ENCODE measurements at places on chromosomes 7 and 10. TPM values are rescaled to one million over a fixed set of nuclear protein-coding genes. Genes with fewer than 3 reads are reported as not detected.

ENKUR gene
- 10.6 TPM for polyA plus RNA-seq

CYP2C19 gene
- not detected for polyA plus RNA-seq

GRCh38 chr7:53642361-53642760 is 606.9 kb downstream of the POM121L12 start:
- DNase-seq: no peak

CREB5 gene
- polyA plus RNA-seq: 19.5 TPM

DNA sequence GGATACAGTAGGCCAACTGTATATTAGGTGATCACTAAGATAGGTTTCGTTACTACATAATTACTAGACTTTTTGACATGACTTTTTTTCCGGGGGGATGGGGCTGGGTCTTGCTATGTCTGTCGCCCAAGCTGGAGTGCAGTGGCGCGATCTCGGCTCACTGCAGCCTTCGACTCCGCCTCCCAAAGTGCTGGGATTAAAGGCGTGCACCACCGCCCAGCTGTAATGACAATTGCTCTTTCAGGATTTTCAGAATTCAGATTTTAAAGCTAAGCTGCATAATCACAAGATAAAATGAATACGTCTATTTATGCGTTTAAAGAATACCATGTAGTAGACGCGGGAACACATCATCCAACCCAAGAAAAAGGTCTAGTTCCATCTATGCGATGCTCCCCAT is 982 bp downstream of the IDI1 start:
- DNase-seq: no peak

GRCh38 chr7:13265271-13265670 is 577.8 kb downstream of the ARL4A start:
- no peak for DNase-seq

GRCh38 chr10:47299611-47300428 is at the start of gene GDF10:
Gene GDF10 (plus strand): TSS chr10:47300197. CDS start chr10:47300652, 455 bp downstream.
- no peak for DNase-seq

DNA sequence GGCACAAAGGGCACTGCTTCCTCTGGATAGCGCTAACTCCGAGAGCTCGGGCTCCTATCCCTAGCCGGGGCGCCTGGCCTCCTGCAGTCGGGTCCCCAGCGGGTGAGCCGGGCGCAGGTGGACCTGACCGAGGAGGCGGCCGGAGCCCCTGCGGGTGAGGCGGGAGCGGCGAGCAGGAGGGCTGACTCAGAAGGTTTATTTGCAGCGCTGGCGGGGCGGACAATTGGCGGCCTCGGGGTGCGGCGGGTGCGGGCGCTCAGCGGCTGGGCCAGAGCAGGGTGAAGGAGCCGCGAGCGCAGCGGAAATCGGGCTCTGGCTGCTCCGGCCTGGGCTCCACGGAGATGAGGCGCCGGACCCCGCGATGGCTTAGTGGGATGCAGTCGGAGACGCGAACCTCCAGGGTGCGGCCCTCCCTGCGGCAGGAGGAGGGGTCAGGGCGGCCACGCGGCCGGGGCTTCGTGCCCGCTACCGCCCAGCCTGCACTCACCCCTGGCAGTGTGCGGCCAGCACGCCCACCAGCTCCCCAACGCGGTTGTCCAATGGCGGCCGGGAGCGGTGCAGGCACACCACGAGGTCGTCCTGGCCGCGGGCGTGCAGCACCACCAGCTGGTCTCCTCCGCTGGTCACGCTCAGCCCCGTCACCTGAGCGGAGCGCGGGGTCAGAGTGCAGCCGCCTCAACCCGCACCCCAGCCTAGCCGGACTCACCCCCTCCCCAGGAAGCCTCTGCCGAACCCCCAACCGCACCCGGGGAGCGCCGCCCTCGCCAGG is 16.1 kb downstream of the MYO1G start:
- no peak for DNase-seq

C10orf105 gene
- 0.25 TPM for polyA plus RNA-seq

GRCh38 chr7:46814516-46815250 is 767.2 kb downstream of the TNS3 start:
- DNase-seq: no peak

GRCh38 chr10:92203919-92204623 is 86.8 kb downstream of the CPEB3 start:
- DNase-seq: no peak

KLF14 gene
- 0.21 TPM for polyA plus RNA-seq

- DNase-seq: no peak
These were observed 81.2 kb downstream of the BMPR1A start for GRCh38 chr10:86837663-86838062.

NUPR2 gene
- 4.3 TPM for polyA plus RNA-seq

TRIM56 gene
- 22.7 TPM for polyA plus RNA-seq

DNA sequence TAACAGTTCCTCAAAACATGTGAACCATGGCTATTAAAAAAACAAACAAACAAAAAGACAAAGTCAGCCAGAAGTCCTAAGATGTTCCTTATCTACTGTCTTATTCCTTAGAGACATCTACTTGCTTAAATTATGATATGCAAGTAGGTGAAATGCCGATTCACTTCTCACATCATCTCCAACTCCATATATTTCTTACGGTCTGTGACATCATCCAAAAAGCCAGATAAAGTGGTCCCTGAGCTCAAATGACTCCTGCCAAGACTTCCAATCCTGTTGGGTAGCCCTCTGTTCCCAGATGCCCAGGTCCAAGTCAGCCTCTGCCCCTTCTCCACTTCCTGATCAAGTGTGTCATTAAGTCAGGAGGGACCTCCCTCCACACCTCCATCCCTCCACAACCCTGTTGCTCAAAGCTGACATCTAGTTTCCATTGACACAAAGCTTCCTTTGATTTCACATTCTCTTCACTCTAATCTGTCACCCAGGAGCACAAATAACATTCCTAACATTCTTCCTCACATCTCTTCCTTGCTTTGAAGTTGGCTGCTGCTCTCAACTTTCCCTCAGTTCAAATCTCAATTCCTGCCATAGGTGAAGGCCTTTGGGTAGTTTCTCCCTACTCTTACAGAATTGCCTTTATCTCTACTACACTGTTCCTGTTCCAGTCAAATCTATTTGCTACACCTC is 56.1 kb upstream of the PDLIM1 start:
- no peak for DNase-seq

GRCh38 chr10:71379118-71379766 is 17.5 kb upstream of the CDH23 start:
- DNase-seq: no peak

ABCB4 gene
- polyA plus RNA-seq: 1.2 TPM

GRCh38 chr7:29614229-29614628 is 50.6 kb downstream of the PRR15 start:
- no peak for DNase-seq

UNCX gene
- not detected for polyA plus RNA-seq

GRCh38 chr7:149495785-149496641 is 1.6 kb downstream of the ZNF746 start:
- DNase-seq: peak; percentile 67

SVOPL gene
- 4.7 TPM for polyA plus RNA-seq

GRCh38 chr7:5228066-5228465 is 38.0 kb downstream of the WIPI2 start:
- no peak for DNase-seq

DNA sequence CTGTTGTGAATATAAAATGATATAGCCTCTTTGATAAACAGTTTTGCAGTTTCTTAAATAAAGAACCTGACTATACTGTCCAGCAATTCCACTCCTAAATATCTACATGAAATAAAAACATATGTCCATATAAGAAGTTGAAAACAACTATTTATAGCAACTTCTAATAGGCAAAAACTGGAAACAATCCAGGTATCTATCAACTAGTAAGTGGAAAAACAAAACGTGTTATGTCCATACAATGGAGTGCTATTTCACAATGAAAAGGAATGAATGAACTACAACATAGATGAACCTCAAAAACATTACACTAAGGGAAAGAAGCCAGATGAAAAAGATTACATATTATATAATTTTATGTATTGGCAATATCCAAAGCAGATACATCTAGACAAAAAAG is 268.9 kb downstream of the CSTF2T start:
- no peak for DNase-seq

- no peak for DNase-seq
These were observed 859.8 kb downstream of the LRMDA start for GRCh38 chr10:76291175-76291574.

GRCh38 chr10:31664803-31665202 is 263.8 kb downstream of the ARHGAP12 start:
- DNase-seq: no peak

AMZ1 gene
- 0.38 TPM for polyA plus RNA-seq

GRCh38 chr10:18486438-18486837 is 164.9 kb downstream of the NSUN6 start:
- peak; percentile 51 for DNase-seq

MOGAT3 gene
- not detected for polyA plus RNA-seq

- peak; percentile 83 for DNase-seq
These were observed 378.8 kb upstream of the C7orf33 start for GRCh38 chr7:148211740-148212151.

SKIDA1 gene
- polyA plus RNA-seq: 4.3 TPM

DNA sequence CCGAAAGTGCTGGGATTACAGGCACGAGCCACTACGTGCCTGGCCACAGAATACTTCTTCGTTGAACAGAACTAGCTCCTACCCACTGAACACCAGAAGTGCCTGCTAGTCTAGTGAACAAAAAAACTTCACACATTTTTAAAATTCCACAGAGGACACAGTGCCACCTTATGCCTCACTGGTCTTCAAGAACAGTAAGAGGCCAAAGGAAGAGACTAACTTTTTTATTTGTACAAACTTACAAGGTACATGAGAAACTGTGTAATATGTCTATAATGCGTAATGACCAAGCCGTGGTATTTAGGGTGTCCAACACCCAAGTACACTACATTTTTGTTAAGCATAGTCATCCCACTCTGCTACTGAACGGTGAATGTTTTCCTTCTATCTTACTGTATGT is 144.4 kb upstream of the PTER start:
- DNase-seq: no peak

- no peak for DNase-seq
These were observed 10.4 kb downstream of the ZNF3 start for GRCh38 chr7:100071018-100071723.

DNA sequence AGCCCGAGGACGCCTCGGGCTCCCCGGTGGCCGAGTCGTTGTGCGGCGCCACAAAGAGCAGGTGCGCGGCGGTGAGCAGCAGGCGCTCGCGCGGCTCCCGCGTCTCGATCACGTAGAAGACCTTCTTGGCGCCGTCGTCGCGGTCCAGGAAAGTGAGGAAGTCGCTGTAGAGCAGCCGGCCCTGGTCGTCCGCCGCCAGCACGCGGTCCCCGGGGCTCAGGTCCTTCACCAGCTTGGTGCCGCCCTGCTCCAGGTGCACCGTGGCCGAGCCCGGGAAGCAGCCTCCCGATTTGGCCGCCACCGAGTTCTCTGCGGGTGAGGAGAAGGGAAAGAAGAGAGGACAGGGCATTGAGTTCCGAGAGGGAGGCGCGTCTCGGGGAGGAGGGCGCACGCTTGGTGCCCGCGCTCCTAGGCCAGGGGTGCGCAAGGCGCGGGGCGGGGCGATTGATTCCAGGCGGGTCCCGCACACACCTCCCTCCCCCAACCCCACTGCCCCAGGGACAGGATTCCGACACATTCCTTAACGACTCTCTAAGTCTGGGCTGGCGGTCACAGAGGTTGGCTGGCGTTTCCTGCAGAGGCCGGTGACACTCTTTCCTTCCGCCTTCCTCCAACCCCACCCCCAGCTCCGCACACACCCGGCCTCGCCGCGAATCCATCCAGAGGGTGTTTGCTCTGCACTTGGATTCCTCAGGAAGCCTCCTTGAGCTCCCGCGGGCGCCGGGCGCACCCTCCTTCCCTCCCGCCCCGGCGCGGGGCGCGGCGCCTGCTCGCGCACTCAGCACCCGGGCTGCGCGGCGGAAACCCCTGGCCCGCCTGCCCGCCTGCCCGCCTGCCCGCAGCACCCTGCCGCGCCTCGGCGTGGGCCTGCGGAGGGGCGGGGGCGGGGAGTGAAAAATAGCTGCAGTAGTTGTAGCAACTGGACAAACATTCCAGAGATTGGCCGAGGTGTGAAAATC is 8.6 kb downstream of the SHH start:
- peak; percentile 77 for DNase-seq

FAM180A gene
- polyA plus RNA-seq: 0.09 TPM

- no peak for DNase-seq
These were observed 29.4 kb upstream of the RAB18 start for GRCh38 chr10:27474741-27475140.

KEL gene
- polyA plus RNA-seq: 1.1 TPM

- no peak for DNase-seq
These were observed 166.5 kb downstream of the PPP1R3A start for GRCh38 chr7:113752289-113752688.

CPA2 gene
- polyA plus RNA-seq: 0.38 TPM

GTF2IRD1 gene
- 29.1 TPM for polyA plus RNA-seq

DNA sequence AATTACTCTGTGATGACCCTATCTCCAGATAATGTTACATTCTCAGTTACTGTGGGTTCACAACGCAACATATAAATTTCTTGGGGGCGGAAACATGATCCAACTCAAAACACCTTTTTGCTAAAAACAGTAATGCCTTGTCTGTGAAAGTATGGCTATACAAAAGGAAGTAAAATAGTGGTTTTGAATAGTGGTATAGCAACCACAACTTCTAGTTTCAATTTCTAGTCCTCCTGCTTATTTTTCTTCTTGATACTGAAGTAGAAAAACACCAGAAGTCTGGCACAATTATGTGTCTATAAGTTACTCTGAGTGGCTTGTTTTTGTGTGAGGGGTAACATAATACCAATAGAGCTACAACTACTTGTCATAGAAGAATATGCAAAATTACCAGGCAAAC is 21.5 kb upstream of the ZNF800 start:
- DNase-seq: no peak

DNA sequence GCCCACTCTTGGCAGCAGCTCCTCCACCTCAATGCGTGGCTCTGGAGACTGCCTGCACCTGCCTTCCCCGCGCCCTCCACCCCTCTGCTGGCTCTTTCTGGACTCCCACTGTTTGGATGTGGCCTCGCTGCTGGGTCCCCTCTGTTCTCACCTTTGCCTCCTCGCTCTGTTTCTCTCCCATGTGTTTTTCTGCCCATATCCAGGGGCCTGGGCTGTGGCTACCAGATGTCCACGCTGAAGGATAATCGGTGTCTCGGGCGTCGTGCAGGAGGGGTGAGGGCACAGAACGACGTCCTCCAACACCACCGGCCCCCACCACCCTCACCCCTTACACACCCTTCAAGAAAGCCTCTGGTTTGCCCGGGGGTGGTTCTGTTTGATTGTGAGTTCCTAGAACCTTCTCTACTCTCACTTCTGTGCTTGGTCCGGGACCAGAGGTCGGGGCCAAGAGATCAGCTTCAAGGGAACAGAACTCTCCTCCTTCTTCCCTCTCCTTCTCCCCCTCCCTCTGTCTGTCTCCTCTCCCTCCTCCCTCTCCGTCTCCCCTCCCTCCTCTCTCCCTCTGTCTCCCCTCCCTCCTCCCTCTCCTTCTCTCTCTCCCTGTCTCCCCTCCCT is 31.7 kb downstream of the AP5Z1 start:
- DNase-seq: no peak

TRPV5 gene
- polyA plus RNA-seq: 0.14 TPM

DNA sequence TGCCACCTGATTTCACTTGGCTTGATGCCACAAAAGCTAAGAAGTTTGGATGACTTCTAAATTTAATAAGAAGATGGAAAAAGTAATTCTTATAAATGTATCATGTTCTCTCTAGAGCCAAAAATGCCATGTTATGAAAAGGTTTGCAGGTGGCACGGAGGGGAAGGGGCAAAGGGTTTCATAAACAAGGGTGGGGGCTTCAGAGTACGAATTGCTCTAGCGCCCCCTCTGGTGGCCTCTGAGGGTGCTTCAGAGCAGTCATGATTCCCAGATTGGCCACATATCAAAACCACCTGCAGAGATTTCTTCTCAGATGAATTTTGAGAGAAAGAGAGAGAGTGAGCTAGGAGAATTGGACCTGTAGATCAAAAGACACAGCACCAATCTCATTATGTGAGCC is 208.6 kb upstream of the YAE1 start:
- no peak for DNase-seq

PRRT4 gene
- 5.8 TPM for polyA plus RNA-seq
